ENCODE measurements at places on chromosomes 16 and 17.

- no peak for DNase-seq
Observed at GRCh38 chr17:27549251-27549893, 81.6 kb upstream of the LGALS9 start.

GRCh38 chr16:4231367-4231766 lies 10.5 kb downstream of the SRL start:
- DNase-seq, result no peak

- DNase-seq, result no peak
Observed at GRCh38 chr17:29591146-29591736, 1.7 kb upstream of the ANKRD13B start.

DNA sequence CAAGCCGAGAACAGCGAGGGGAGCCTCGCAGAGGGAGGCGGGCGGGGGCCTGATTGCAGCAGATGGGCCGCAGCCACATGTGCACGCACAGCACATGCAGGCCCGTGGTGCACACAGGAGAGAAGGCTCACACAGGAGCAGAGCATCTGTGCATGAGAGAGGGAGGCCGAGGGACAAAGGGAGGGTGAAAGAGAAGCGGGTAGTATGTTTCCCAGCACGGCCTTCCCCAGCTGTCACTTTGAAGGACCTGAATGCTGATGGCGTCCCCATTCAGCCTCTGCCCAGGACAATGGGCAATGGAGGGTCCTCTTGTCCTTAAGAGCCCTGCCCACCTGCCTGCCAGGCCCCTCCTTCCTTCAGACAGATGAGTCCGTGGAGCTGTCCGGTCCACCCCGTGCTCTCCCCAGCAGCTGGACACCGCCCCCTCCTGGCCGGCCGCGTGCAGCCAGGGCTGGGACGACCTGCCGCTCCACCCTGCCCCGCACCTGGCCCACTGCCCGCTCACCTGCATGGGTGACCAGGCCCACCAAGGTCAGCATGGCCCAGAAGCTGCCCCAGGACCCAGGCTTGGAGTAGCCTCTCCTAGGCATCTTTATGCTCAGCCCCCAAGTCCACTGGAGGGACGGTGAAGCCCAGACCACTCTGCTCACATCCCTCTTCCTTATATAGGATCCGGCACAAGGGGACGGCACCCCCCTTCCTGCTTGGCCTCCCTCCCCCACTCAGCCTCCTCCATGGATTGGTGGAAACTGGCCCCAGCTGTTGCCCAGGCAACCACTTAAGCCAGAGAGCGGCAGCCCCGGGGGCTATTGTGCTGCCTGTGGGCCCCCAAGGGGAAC lies at the start of gene BTBD17:
Gene BTBD17 (minus strand): TSS at position 639 of the 839 bp plus-strand sequence. CDS start 49 bp downstream, at position 590.
- no peak for DNase-seq

GRCh38 chr17:31393749-31394146 lies 2.3 kb downstream of the RAB11FIP4 start:
- DNase-seq, result no peak

- DNase-seq, result no peak
Observed at GRCh38 chr16:56918467-56919012, 13.4 kb upstream of the HERPUD1 start.

- DNase-seq, result no peak
Observed at GRCh38 chr17:63480826-63481487, 4.1 kb downstream of the ACE start.

DNA sequence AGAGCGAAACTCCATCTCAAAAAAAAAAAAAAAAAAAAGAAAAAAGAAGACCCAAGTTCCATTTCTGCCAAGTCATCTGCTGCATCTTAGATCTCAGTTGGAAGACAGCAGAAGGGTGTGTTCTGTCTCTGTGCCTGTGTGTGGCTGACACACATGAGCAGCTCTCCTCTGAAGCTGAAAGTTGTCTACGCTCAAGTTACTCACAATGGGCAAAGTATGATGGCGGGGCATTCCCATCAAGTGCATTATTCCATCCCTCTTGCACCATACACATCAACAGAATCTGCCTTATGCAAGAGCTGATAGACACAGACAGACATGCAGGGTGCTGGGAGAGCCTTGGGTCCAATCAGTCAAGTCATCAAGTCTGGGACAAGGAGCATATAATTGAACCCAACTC lies 402.2 kb downstream of the XYLT1 start:
- DNase-seq, result no peak

- DNase-seq, result no peak
Observed at GRCh38 chr17:73347351-73347750, 35.5 kb upstream of the CDC42EP4 start.

DNA sequence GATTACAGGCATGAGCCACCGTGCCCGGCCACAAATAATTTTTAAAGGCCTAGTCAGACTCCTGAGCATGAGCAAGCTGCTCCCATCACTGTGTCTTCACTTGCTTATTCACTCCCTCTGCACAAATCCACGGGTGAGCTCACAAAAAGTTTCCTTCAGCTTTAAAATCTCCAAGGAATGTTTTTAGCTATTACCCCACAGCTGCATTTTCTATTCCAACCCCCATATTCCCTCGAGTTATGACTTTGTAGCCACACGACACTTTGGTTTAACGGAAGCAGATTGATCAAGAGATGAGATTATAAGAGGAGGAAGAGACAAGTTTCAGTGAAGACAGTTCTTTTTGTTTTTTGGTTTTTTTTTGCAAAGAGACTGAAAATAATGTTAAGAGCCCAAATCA lies 49.1 kb upstream of the SLC25A19 start:
- no peak for DNase-seq
